ENCODE measurements at places on chromosomes 5 and 9.

- DNase-seq: no peak
These were observed 55.3 kb downstream of the ERAP1 start for GRCh38 chr5:96752341-96753016.

- no peak for DNase-seq
These were observed 1.2 kb downstream of the PDE8B start for GRCh38 chr5:77211691-77212047.

GRCh38 chr5:137566780-137567179 lies 67.7 kb upstream of the SPOCK1 start:
- no peak for DNase-seq

DNA sequence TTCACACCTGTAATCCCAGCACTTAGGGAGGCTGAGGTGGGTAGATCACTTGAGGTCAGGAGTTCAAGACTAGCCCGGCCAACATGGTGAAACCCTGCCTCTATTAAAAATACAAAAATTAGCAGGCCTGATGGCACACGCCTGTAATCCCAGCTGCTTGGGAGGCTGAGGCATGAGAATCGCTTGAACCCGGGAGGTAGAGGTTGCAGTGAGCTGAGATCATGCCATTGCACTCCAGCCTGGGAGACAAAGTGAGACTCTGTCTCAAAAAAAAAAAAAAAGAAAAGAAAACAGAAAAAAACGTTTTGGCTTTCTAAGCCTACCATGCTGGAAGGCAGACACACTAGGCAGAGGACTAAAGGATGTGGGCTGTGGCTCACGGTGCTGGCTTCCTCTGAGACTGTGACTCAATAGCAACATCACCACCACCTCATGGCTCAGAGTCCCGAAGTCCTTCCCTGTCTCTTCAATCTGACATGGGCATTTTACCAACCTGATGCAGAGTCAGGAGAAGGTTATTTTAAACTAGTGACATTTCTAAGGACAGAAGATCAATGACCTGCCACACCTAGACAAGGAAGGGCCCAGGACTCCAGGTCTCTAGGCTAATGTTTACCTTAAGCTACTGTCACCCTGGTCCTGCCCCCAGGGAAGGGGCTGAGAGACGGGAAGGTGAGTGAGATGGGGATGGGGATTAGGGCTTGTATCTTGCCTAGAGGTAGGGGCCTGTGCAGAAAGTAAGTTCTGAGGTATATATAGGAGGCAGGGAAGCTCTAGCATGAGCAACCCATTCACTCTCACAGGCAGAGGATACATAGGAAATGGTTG lies 3.7 kb downstream of the ECSCR start:
- no peak for DNase-seq

DNA sequence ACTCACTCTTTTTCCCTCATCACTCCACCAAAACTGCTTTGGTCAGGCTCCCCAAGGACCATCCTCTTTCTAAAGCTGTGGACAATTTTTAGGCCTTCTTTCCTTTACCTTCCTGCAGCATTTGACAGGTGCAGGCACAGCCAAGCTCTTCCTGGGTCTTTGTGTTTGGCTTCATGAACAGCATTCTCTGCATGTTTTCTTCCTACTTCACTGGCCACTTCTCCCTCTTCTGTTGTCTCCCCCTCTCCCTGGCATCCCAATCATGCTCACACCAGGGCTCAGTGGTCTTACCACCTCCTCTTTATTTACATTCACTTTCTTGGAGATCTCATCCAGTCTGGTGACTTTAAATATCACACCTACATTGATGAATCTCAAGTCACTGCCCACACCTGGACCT lies 51.1 kb downstream of the CTNND2 start:
- no peak for DNase-seq
